ENCODE measurements at places on chromosomes 11 and 22. TPM values are rescaled to one million over a fixed set of nuclear protein-coding genes. Genes with fewer than 3 reads are reported as not detected.

LUZP2 gene
- not detected for total RNA-seq

SYNGR1 gene
- total RNA-seq = 27.1 TPM

OR2AT4 gene
- not detected for total RNA-seq

SCGB1D2 gene
- total RNA-seq = not detected

TMPRSS4 gene
- 0.30 TPM for total RNA-seq

KCNJ5 gene
- total RNA-seq = 0.17 TPM

SEC14L6 gene
- total RNA-seq = not detected

GGTLC3 gene
- not detected for total RNA-seq

DNA sequence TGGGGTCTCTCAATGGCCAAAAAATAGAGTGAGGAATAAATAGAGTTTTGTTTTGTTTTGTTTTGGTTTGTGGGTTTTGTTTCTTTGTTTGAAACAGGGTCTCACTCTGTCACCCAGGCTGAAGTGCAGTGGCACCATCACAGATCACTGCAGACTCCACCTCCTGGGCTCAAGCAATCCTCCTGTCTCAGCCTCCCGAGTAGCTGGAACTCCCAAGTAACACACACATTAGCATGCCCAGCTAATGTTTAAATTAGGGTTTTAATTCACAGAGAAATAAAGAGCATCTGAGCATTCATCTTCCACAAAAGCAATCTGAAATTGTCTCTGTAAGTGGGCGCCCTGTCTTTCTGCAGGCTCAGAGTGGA lies 9.2 kb upstream of the IFITM3 start:
- DNase-seq = no peak

- no peak for DNase-seq
These were observed 13.5 kb upstream of the TMA7B start for GRCh38 chr22:39946503-39947219.

DNA sequence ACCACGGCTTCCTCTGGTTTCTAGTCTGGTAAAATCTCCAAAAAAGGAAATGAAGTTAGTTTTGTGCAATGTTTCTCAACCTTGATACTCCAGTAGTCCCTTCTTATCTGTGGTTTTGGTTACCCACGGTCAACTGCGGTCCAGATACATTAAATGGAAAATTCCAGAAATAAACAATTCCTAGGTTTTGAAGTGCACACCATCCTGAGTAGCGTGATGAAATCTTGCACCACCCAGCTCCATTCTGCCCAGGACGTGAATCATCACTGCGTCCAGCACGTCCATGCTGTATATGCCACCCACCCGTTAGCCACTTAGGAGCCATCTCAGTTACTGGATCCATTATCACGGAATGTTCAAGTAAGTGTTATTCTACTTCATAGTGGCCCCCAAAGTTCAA lies 117.0 kb downstream of the FBXO7 start:
- no peak for DNase-seq

GRCh38 chr22:27107386-27107785 lies 450.0 kb downstream of the MIAT start:
- no peak for DNase-seq

- no peak for DNase-seq
These were observed 7.1 kb downstream of the DDB1 start for GRCh38 chr11:61325649-61326414.

DNA sequence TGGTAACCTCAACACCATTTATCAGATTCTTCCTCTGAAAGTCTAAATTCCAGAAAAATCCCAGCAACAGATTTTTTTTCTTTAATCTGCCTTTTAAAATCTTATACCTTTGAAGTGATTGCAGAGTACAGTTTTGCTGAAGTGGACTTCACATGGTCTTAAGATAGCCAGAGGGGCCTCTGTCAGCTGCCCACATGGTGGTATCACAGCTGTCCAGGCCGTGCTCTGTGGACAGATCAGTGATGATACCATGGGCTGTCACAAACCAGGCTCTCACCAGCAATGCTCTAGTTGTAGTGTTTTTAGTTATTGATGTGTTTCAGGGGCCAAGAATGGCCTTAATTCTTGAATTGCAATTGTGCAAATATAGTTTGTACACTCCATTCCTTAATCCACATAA lies 44.0 kb downstream of the PARVA start:
- DNase-seq = no peak

DNA sequence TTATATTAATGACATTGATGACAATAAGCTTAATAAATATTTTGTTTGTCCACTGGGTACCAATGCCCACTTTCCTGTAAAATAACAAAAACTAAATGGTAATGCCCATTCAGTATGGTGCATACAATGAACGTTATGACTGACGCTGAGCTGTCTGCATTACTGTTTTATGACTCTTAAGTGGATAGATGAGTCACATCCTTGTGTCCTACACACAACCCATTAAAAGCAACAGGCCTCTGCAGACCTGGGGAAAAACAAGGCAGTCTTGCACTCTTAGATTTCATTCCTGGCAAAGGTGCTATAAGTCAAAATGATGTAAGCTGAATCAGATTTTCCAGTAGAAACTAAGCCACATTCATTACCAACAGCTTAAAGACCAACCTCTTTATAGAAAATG lies 176.3 kb upstream of the TMEM45B start:
- no peak for DNase-seq

DNA sequence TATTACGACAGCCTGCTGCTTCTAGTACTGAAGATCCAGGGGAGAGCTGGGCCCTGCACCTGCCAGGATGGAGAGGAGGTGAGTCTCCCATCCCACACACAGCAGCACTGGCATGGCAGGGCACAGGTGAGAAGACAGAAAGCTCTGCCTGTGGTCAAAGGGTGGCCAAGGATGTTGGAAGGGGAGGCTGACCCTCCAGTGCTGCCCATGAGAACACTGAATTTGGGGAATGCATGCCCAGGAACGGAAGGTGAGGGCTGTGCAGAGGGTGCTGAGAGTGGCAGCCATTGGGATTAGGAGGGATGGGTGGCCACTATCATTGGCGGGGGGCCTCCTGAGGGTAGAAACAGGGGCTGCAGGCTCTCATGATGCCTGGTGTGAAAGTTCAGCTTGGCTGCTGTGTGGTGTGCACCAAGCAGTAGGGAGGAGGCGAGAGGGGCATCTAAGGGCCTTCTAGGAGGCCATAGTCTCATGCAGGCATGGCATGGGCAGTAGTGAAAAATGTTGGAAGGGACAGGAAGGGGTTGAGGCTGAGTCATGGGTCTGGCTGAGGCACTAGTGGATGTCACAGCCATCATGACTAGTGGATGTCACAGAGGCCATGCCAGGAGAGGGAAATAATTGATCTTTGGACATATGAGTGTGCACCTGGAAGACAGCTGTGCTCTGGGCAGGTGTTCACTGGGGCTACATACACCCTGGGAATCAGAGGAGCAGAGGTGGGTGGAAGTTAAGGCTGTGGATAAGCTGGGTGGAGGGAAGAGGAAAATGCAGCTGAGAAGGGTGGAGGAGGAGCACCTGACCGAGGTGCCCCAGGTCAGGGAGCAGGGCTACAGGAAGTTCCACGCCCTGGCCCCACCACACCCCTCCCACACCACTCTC lies 2.5 kb upstream of the LRRC74B start:
- no peak for DNase-seq

DNA sequence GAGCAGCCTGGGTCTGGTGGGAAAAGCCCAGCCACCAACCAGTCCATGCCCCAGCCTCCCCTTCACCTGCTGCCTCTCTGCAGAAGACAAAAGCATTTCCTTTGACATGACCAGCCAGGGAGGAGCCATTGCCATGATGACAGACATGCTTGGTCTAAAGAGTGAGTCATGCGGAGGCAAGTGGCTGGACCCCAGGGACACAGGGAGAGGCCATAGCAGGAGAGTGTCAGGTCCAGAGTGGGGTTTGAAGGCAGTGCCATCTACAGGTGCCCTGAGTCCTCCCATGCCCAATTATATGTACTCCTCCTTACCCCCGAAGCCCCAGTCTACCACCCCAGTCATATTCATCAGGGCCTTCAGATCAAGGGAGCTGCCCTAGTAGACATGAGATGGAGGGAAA lies 67.4 kb downstream of the SCN3B start:
- DNase-seq = no peak

DNA sequence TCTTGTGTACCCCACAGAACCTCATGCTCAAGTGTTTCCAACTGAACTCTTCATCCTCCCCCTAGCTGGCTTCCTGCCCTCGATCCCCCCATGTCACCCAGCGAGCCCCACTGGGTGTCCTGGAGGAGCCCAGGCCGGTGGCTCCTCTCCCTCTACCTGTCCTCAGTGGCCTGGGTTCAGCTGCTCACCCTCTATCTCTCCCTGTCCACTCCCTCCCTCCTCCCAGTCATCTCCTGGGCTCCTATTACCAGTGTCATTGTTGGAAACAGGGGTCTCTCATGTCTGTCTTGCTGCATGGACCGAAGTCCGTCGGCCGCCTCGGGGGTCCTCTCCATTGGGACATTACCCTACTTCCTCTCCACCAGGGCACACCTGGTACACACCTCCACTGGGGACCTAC lies 12.9 kb upstream of the MPPED1 start:
- no peak for DNase-seq

GRCh38 chr11:68773521-68774193 lies 22.3 kb upstream of the TESMIN start:
- DNase-seq = no peak

DNA sequence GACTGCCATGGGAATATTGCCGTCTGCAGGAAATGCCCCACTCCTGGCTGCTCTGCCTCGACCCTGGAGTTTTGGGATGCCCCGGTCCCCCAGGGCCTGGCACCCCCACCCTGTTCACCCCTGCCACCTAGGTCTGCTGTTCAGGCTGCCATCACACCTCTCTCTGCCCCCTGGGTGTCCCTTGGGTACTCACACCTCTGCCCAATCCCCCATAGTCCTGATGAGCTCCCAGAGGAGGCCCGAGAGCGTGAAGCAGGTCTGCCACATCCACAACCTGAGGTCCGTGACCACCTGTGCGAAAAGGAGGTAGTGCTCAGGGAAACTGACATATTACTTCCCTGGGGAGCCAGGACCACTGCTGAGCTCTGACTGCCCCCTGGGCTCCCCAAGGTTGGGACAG lies 20.2 kb upstream of the DRICH1 start:
- DNase-seq = no peak

DNA sequence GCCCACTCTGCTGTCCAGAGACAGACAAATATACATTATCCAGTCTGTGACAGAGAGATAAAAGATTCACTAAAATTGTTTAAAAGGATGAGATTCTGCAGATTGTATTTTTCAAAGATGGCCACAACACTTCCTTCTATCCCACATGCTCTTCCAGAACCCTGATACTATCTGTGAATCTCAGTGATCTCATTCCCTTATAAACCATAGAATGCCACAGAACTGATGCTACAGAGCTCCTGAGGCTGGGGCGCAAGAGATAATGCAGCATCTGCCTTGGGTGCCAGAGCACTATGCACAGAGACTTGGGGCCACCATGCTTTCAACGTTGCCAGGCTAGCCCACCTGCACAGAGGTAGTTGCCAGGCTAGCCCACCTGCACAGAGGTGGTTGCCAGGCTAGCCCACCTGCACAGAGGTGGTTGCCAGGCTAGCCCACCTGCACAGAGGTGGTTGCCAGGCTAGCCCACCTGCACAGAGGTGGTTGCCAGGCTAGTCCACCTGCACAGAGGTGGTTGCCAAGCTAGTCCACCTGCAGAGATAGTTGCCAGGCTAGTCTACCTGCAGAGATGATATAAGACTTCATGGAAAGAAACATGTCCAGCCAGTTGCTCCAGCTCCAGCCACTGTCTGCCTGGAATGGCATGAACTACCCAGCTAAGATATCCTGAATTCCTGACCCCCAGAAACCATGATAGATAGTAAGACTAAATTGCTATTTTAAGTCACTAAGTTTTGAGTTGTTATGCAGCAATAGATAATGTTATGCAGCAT lies 17.6 kb upstream of the SEPTIN5 start:
- DNase-seq = no peak

DNA sequence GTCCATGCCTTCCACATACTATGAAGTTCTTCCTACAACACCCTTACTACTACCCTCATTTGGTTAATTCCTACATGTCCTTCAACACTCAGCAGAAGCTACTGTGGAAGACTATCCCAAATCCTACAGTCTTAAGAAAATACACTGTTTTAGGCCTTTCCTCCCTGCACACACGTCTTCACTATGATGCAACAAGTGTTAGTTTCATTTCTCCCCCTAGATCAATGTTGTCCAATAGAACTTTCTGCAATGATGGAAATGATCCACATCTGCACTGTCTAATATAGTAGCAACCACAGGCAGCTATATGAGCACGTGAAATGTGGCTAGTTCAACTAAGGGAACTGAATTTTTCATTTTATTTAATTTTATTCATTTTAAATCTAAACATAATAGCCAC lies 46.7 kb upstream of the CCDC34 start:
- DNase-seq = no peak

DNA sequence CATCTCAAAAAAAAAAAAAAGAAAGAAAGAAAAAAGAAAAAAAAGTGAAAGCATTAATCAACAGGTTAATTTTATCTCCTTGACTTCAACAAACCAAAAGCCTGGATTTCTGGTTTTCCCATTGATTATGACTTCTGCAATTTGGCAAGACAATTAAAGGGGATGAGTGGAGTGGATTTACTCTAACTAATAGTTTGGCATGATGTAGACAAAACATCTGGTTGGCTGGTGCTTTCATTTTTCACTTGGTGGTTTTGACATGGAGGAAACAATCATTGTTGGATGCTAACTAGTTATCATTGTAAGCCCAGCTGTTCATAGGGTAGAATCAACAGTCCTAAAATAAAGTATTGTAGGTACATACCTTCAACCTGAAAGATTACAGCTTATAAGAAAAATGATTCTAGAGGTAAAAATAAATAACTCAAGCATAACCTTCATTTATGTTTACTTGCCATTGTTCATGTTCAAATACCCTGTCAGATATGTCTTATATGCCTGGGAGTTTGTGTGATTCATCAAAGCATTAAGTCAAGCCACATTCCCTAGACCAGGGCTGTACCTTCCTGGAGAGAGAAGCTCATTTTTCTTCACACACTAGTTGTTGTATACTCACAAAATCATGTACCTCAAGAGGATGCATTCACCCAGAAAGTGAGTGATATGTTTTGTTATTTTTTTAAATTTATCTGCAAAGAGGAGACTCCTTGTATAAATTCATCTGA lies 15.1 kb downstream of the FIBIN start:
- no peak for DNase-seq

DNA sequence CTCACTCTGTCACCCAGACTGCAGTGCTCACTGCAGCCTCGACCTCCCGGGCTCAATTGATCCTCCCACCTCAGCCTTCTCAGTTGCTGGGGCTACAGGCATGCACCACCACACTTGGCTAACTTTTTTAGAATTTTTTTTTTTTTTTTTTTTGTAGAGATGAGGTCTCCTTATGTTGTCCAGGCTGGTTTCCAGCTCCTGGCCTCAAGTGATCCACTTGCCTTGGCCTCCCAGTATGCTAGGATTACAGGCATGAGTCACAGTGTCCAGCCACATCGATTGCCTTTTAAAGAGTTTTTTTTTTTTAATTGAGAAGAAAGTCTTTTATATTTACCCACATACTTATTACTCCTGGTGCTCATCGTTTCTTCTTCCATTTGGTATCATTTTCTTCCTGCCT lies 30.0 kb downstream of the PARVG start:
- no peak for DNase-seq

DNA sequence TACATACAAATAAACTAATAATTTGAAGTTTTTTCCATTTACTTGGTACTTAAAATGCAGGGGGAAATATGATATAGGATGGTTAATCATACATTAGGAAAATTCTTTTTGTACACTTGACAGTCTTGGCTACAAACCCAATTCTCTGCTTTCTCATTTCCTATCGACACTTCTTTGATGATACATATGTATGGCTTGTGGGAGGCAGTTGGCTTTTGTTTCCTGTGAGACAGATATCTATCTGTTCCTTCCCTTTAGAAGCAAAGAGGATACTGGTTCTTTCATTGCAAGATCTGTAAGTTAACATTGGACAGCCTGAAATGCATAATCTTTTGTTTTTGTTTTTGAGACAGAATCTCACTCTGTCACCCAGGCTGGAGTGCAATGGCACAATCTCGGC lies 47.9 kb upstream of the ADORA2A start:
- no peak for DNase-seq
